ENCODE measurements at places on chromosomes 3 and 15. TPM values are rescaled to one million over a fixed set of nuclear protein-coding genes. Genes with fewer than 3 reads are reported as not detected.

The DPH6 gene
- 13.1 TPM for total RNA-seq

The TRIM42 gene
- total RNA-seq = not detected

The STAC gene
- total RNA-seq = 17.5 TPM

The PLIN1 gene
- 0.15 TPM for total RNA-seq

The GOLGA6L10 gene
- total RNA-seq = 0.35 TPM

The GP9 gene
- total RNA-seq = not detected

The BOC gene
- 19.7 TPM for total RNA-seq

The A4GNT gene
- not detected for total RNA-seq
